ENCODE measurements at places on chromosomes 16 and 17. TPM values are rescaled to one million over a fixed set of nuclear protein-coding genes. Genes with fewer than 3 reads are reported as not detected.

DNA sequence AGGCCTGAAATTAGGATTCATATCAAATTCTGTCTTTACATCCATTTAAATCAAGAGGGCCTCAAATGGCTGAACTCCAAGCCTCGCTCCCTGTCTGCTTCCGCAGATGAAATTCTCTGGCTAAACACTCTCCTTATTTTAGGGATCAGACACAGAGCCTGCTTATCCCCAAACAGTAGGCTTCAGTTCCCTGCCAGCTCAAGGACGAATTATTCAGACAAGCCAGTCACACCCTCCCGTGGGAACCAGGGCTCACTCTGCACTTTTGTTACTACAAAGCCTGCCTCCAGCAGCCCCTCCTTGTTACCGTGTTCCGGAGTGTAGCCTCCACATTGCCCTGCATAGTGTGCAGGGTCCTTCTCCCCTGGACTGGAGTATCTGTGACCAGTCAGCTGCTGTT lies 46.6 kb upstream of the LCMT1 start:
- DNase-seq = no peak

CLEC3A gene
- total RNA-seq = not detected

DNA sequence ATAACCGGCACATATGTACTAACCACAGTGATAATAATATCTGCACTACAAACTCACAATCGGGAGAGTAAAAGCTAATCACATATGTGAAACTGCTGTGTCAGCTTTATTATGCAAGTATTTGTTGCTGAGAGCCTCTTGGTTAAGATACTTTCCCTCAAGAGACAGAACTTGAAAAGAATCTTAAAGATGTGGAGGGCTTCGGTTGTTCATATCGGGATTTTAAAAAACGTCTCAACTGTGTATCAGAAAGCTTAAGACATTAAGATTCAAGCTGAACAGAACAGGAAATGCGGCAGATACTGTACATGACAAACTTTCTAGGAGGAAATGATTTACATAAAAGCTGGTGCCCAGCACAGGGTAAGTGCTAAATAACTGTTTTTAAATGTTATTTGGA lies 27.5 kb upstream of the HLF start:
- DNase-seq = no peak

- no peak for DNase-seq
Measured at GRCh38 chr16:86984991-86985647, 332.1 kb downstream of the C16orf95 start.

DNA sequence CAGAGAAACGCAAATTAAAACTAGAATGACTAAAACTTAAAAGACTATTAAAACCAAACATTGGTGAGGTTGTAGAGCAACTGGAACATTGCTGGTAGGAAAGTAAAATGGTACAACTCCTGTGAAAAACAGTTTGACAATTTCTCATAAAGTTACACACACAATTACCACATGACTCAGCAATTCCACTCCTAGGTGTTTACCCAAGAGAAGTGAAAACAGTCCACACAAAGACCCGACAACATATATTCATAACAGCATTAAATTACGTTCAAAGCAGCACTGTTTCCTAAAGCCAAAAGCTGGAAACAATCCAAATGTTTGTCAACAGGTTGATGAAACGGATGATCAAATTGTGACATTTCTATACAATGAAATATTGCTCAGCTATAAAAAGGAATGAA lies 26.5 kb upstream of the ALOX12 start:
- DNase-seq = no peak

CNP gene
- total RNA-seq = 29.6 TPM

NAGS gene
- 21.5 TPM for total RNA-seq
